Activated naive CD4-positive, alpha-beta T cell treated with Interleukin-2 at 50 U/mL for 16 hours (primary cell): ENCODE measurements at places on chromosomes 5 and 9.

DNA sequence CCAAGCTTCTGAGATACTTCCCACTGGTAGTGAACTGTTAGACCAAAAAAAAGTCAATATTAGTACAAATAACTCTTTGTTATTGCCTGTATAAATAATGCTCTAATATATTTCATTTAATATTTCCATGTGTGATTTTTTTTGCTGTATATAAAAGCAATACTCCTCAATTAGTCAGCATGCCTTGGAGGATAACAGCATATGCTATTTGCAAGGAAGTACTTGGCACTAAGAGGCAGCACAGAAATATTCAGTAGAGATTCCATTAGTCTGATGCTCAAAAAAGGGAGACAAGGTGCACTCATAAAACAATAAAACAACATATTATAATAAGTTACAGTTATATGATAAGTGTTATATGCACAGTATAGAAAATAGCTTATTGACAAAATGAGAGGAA lies 296.6 kb upstream of the MPDZ start:
- no peak for DNase-seq

DNA sequence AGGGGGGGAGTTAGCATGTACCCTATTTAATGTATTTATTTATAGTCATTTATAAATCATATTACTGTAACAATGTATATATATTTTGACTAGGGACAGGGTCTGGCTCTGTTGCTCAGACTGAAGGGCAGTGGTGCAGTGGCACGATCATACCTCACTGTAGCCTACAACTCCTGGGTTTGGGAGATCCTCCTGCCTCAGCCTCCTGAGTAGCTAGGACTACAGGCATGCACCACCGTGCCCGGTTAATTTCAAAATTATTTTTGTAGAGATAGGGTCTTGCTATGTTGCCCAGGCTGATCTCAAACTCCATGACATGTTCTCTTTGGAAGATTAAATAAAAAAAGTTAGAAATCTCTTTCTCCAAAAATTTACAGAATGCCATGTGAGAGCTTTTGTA lies 52.8 kb downstream of the ARHGEF28 start:
- DNase-seq = no peak

- DNase-seq = no peak
These were observed 278.8 kb downstream of the ENC1 start for GRCh38 chr5:74361406-74362358.

- DNase-seq = no peak
These were observed 70.9 kb upstream of the FSD1L start for GRCh38 chr9:105376893-105377292.

GRCh38 chr5:76016258-76016657 lies 66.9 kb upstream of the SV2C start:
- DNase-seq = no peak

- DNase-seq = no peak
These were observed 58.6 kb downstream of the THBS4 start for GRCh38 chr5:80093796-80094195.

DNA sequence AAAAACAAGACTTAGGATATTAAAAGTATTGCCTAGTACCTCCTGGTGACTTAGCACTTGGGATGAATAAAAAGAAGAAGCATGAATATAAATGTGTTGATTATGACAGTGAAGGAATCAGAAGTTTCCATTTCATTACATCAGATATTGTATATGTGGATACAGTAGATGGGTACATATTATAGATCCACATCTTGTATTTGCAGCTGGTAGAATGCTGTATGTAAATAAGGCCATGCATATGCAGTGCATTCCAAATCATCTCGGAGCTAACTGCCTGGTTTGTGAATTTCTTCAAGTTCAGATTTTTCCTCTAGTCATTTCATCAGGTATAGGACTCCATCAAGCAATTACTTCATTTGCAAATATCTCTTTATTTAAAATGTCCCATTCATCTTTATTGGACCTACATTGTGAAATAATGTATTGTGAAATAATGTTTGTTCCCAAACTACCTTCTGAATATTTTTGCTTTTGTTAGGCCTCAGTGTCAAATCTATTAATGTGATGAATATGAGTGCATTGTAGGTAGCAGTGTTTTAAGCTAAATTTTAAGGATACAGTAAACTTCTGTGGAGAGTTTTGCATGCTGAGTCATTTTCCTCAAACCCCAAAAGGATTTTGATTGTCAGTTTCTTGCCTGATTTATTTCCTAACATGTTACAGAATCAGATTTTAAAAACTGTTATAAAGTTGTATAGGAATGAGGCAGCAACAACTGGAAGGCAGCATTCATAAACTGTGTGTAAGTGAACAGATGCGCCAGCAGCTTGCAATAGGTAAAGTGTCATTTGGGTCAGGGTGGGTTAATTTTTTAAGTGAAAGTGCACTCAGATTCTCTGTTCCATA lies 370.8 kb upstream of the RIOK2 start:
- no peak for DNase-seq

DNA sequence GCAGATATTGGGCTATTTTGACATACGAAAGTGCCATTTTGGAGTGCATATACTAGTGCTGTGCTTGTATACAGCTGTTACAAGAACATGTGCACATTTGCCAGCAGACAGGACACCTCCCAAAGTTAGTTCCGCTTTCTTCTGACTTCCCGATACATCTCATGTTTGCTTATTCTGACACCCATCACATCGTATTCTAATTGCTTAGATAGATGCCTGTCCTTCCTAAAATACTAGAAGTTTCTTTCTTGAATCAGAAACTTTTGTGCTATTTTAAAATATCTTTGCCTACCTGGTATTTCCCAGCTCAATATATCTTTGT lies 177.8 kb downstream of the TTLL11 start:
- DNase-seq = no peak

GRCh38 chr5:150454492-150455229 lies 5.1 kb upstream of the RPS14 start:
- DNase-seq = no peak

GRCh38 chr5:139903795-139904565 lies 108.4 kb downstream of the PSD2 start:
- DNase-seq = no peak

DNA sequence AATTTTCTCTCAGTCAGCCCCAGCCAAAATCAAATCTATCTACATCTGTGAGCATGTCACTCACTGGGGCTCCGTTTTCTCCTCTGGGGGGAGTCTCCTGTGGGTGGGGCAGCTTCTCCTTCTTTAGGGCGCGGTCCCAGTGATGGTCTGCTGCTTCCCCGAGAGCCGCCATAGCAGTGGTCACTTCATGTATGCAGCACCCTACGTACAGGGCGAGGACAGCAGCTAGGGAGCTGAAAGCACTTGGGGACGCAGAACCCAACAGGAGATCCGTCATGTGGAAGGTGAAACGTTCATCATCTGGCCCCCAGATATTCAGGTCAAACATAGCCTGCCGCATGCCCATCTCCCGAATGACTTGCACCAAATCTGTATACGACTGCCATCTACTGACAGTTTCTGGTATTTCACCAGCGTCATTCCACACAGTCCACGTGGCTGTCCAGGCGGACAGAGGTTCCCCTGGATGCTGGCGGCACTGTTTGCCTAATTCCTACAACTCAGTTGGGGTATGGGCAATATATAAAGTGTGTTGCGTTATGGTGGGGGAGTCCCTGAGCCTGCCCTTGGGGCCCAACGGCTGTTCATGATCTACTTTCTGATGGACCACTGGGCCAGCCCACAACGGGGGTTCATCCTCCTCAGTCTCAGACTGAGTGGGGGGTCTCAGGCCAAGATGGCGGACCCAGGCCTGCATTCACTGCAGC lies 795.0 kb downstream of the EFNA5 start:
- no peak for DNase-seq

GRCh38 chr5:35794328-35794619 lies 62.4 kb upstream of the IL7R start:
- no peak for DNase-seq

GRCh38 chr5:67416986-67417385 lies 220.4 kb upstream of the CD180 start:
- no peak for DNase-seq

DNA sequence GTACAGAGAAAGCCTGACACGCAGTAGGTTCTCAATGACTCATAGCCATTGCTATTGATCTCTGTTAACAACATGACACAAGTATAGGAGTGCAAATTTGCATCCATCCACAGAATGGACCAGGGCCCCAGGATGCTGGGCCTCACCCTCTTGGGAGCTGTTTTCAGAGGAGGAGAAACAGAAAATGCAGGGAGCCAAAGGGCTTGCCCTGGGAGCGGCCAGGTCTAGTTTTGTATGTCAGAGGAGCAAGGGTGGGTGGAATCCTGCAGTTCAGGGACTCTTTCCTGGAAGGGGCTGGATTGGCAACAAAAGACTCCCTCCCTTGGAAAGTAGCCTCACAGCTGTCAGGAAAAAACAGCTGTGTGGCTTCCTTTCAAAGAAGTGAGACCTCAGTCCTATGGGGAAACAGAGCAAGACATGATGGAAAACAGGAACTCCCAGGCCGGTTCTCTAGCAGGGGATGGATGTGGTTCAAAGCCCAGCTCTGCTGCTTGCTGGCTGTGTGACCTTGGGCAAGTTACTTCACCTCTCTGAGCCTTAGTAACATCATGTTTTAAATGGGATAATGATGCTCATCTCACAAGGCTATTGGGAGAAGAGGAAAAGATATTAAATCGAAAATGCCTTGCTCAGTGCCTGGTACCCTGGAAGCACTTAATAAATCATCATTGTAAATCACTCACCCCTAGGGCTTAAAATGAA lies 50.5 kb upstream of the SH3PXD2B start:
- DNase-seq = no peak

DNA sequence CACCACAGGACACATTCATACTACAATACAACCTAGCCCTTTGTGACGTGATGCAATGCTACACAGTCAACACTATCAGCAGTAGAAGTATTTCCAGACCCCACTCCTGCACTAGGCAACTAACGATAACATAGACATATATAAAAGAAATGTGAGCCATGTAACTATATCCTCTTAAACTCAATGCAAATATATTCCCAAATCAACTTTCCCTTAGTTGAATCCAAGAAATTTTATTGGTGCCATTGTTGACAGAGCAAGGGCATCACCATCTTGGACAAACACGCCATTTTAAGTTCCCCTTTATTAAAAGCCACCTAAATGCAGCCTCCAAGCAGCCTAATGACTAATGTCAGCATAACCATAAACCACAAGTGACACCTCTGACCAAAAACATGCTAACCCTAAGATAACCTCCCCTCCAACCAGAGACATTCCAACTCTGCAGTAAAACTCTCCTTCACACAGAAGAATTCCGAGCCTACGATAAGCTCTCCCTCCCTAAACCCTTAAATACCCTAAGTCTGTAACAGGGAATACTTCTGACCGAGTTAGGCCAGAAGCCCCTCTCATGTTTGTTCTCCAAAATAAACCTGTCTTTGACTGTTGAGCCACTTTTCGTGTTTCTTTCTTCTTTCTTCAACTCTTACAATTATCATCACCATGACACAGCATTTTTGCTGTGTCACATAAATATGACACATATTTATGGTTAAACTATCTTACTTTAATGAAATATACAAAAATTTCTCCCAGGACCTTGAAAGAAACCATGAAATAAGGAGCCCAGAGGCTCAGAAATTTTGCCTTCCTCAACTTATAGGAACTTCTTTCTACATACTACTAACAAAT lies 1497.8 kb downstream of the EFNA5 start:
- DNase-seq = no peak

- DNase-seq = no peak
These were observed 21.5 kb downstream of the PDGFRB start for GRCh38 chr5:150134198-150134588.

GRCh38 chr9:128809831-128810230 lies 8.5 kb upstream of the ENDOG start:
- no peak for DNase-seq

DNA sequence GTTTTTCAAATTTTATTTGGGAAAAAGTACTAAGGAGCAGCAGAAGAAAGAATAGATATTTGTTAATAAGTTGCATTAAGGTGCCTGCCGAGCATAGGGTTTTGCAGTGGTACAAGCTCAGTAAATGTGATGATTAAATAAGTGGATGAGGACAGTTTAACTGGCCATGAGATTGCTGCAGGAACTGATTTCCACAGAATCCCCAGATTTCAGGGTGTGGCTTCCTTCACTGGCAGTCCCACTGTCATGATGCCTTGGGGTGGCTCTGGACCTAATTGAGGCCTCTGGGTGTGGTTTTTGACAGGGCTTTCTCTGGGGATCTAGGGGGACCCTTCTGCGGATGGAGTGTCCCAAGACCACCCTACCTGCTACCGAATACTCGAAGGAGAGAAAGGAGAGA lies 1.4 kb downstream of the PHF24 start:
- DNase-seq = no peak

- DNase-seq = no peak
These were observed 21.1 kb downstream of the CLPTM1L start for GRCh38 chr5:1323803-1324173.

GRCh38 chr9:15373881-15374280 lies 48.8 kb upstream of the SNAPC3 start:
- no peak for DNase-seq

DNA sequence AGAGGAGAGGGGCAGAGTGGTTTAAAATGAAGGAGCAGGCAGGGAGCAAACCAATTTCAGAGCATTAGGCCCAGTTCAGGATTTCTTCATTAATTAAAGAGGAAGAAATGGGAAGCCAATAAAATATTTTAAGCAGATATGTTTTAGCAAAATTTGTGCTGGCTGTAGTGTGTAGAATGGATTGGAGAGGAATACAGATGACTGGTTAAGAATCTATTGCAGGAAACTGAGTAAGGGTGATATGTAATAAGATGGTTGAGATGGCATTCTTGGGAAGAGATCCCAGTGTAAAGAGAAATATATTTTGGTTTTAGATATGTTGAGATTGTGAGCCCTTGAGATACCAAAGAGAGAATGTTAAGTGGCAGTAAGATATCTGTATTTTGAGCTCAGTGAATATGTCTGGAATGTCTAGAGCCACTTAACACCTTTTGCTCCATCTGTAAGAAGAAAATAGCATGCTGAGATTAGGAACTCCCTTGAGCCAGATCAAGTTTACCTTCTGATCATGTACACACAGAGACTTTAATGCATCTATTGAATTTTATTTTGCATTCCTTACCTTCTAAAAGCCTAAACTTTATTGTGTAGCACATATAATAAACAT lies 79.5 kb upstream of the SLC27A6 start:
- DNase-seq = no peak

DNA sequence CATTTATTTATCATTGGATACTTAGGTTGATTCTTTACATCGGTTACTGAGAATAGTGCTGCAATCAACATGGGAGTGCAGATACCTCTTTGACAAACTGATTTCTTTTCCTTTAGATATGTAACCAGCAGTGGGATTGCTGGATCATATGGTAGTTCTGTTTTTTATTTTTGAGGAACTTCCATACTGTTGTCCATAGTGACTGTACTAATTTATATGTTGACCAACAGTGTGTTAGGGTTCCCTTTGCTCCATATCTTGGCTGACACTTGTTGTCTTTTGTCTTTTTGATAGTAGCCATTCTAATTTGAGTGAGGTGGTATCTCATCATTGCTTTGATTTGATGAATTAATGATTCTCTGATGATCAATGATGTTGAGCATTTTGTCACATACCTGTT lies 137.3 kb upstream of the PITX1 start:
- no peak for DNase-seq

GRCh38 chr9:26158631-26159150 lies 480.4 kb upstream of the TUSC1 start:
- no peak for DNase-seq

- DNase-seq = no peak
These were observed 9.9 kb downstream of the PAPPA start for GRCh38 chr9:116163293-116164055.
